ENCODE measurements at places on chromosomes 12 and 14. TPM values are rescaled to one million over a fixed set of nuclear protein-coding genes. Genes with fewer than 3 reads are reported as not detected.

KLRG1 gene
- total RNA-seq: 1.5 TPM

KRT4 gene
- total RNA-seq: 2.1 TPM

PPM1H gene
- total RNA-seq: 9.8 TPM

TMBIM4 gene
- total RNA-seq: 48.9 TPM

PLD4 gene
- total RNA-seq: not detected

NYNRIN gene
- total RNA-seq: 0.49 TPM

CPNE6 gene
- 0.14 TPM for total RNA-seq

NT5DC3 gene
- 32.8 TPM for total RNA-seq

BCL2L14 gene
- total RNA-seq: not detected

BMAL2 gene
- total RNA-seq: 18.7 TPM

SLC38A1 gene
- total RNA-seq: 75.3 TPM

AACS gene
- 17.8 TPM for total RNA-seq

PLEKHH1 gene
- 2.7 TPM for total RNA-seq

ZNF891 gene
- total RNA-seq: 0.34 TPM

ADSS1 gene
- 6.7 TPM for total RNA-seq

TESPA1 gene
- total RNA-seq: not detected

NEUROD4 gene
- not detected for total RNA-seq

NRIP2 gene
- total RNA-seq: not detected

KRT75 gene
- total RNA-seq: 0.15 TPM

PNP gene
- 130 TPM for total RNA-seq

KLRC1 gene
- total RNA-seq: not detected

KRT2 gene
- not detected for total RNA-seq

GON7 gene
- total RNA-seq: 13.9 TPM

AKAP3 gene
- 0.11 TPM for total RNA-seq

BEST3 gene
- total RNA-seq: 1.7 TPM

KCNK13 gene
- total RNA-seq: 0.18 TPM

WSCD2 gene
- total RNA-seq: not detected

USP44 gene
- total RNA-seq: 0.09 TPM

DTX1 gene
- total RNA-seq: 0.26 TPM

PPFIA2 gene
- total RNA-seq: not detected

CAPS2 gene
- total RNA-seq: 1.1 TPM

TPPP2 gene
- not detected for total RNA-seq

COX8C gene
- not detected for total RNA-seq

ESR2 gene
- total RNA-seq: 0.07 TPM

PLEKHD1 gene
- 0.02 TPM for total RNA-seq

All from A549 treated with dexamethasone at 1 μM for 4 hours (cell line).